ENCODE measurements at places on chromosomes 2 and 18.

DNA sequence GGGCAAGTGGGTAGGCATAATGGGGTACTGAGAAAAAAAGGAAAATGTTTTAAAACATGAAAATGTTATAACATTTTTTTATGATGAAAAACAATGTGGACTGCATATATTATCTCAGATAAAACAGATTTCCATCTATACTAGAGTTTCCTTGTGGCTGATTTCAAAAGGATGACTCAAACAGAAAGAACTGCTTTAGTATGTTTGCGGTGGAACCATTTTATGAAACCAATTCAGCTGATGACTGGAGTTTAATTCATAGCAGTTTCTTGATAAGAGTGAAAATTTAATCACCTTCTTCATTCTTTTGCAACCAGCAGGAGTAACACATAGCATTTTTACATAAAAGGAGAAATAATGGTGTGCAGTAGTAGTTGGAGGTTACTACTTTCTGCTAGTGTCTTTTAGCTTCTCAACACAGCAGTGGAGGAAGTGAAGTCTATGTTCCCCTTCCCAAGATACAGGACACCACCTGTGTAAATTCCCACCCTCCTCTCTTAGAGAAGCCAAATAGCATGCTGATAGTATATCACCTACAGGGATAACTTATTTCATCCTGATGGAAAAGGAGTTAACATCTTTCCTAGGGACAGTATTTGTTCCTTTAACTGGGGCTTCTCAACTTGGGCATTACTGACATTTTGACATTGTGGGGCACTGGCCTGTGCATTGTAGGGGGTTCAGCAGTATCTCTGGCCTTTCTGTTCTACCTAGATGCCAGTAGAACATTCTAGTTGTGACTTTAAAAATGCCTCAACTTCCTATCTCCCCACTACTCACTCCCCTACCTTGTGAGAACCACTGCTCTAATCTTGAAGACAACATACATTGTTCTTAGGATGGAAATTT, 29.9 kb downstream of the PELI1 start:
- no peak for DNase-seq

DNA sequence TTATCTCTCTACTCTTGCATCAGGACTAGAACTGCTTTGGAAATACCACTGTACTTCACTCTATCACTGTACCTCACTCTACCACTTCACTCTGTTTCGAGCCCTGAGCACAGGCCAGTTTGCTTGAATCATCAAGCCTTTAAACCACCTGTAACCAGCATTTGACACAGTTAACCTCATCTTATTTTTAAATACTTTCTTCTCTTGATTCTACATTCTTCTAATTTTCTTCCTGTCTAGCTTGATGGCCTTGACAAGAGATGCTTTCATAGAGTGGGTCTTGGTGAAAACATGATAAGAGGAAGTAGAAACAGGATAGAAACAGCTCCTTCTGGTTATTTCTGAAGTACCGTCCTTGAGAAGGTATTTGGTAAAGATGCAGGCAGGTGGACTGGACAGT, 78.1 kb downstream of the SPIRE1 start:
- no peak for DNase-seq

DNA sequence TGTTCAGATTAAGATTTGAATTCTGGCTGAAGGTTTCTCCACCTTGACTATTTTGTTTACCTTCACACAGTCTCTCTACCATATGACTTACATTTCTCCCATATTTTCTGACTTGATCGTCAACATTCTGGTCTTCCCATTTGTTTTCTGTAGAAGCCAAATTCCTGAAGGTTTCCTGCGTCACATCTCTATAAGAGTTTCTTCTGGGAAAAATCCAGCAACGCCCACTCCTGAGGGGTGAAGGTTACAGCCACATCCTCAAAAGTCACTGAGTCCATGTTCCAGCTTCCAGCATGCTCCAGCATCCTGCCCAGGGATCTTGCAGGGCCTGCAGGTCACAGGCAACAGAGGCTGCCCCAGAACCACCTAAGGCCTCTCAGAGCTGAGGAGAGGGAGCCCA, 47.5 kb downstream of the NBEAL1 start:
- no peak for DNase-seq

DNA sequence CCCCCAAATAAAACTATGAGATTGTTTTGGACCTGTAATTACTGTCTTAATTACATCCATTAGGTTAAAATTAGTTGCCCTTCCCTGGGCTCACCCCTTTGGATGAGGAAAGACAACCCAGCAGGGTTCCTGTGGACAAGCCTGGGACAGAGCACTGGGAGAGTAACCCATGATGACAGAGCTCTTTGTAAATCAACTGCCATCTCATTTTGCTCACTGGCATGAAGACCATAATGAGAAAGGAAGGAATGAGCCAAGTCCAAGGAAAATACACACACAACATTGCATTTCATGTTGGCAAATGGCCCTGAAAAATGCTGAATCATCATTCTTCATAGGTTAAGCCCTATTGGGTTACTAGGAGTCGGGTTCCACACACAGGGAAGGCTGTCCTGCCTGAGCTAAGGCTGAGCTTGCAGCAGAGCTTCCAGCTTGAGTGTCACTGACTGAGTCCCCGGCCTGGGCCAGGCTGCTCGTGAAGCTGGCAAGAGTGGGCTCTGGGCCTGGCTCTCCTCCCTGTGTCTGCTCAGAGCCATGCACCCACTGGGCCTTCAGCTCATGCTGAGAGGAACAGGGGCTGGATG, 94.1 kb upstream of the ACAA2 start:
- DNase-seq: no peak

DNA sequence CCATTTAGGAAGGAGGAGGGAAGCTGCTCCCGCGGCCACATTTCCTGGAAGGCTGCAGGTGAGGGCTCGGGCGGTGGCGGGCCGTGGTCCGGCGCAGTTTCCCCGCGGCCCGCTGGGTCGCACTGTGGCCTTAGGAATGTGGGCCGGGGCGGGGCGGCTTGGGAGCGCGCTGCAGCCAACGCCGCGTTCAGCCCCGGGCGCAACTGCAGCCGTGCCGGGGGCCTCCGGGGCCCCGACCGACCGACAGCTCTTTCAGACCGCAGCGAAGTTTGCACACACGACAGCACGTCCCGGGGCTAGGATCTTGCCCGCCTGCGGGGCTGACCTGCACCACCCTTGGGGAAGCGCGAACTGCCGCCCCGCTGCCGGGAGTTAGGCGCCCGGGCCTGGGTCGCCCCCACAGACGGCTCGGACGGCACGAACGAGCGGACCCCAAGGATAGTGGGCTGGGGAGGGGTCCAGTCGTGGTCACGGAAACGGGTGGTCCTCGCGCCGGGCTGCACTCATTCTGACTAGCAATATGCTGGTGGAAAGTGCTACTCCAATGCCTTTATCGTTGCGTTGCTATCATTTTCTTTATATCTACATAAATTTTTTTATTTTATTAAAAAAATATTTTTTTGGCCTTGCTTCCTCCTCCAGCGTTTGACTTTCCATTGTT, 69.9 kb upstream of the DLX2 start:
- peak; percentile 20 for DNase-seq

- no peak for DNase-seq
Measured at GRCh38 chr18:76684265-76684664, 138.1 kb upstream of the ZNF236 start.

DNA sequence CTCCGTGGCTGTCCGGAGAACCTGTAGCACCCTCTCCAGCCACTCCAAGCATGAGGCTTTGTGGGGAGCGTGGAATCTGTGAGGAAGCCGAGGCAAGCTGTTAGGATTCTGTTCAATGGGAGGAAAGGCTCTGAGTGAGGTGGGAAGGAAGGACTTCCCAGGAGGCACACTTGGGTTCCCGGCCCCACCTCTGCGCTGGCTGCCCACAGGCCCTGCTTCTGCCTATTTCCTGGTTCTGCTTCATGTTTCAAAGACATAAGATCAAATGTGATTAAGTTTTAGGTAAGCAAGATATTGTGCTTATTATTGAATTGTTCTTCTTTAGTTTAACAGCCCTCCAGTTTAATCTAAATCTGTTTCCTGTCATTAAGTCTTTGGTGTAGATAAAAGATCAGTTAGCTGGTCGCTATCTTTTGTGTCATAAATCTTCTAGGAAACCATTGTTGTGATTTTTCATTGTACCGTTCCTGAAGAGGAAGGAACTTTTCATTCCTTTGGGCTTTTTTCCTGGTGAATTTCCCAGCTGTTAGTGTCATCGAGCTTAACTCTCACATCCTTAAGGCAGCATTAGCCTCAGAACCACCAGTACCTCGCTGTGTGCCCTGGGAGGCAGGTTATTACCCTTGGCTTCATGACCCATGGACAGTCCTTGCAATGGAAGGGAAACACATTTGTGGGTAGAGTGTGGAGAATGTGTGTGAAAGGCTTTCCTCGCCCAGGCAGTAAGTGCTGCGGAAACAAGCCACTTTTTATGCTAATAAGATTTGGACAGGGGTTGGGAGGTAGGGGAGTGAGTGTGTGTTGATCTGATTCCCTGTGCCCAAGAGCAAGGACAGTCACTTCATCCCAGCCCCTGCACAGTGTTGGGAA, 61.9 kb upstream of the ALPP start:
- DNase-seq: no peak

GRCh38 chr2:40540026-40540425, 88.1 kb upstream of the SLC8A1 start:
- DNase-seq: no peak

GRCh38 chr2:69020496-69021426, 7.8 kb downstream of the ANTXR1 start:
- DNase-seq: no peak

- DNase-seq: no peak
Measured at GRCh38 chr2:100417711-100418124, 250 bp upstream of the CHST10 start.

Measured in stimulated activated CD8-positive, alpha-beta memory T cell treated with anti-CD3 and anti-CD28 coated beads, Interleukin-15, amount 100 ng/mL, for 1 hour (primary cell).